ENCODE measurements at places on chromosomes 1 and 21.

DNA sequence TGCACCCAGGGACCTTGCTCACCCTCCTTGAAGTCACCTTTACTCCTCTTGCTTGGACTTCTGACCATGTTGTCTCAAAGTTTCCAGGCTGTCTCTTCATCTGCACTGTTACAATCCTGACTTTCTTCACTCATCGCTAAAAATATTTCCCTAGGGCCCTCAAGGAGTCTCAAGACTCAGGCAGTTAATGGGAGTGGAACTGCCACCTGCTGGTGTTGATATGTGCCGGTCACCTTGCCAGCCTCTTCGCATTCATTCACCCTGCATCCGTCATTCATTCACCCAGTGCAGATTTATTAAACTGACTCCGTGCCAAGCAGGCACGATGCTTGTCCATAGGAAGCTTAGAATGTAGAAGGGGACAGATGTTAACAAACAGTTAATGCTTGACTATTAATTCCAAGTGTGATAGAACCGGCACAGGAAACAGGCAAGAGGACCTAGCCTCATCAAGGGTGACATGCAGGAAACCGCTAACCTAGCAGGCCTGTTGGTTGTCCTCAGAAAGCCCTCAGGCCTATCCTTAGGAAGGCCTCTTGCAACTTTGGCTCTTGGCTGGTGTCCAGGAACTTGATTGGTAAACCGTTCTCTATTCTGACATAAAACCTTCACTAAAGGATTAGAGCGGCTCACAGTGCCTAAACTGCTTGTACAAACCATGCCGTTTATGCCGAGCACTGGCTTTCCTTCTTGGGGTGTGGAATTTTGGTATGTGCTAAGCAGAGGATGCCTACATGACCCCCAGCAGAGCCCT is 342.2 kb downstream of the CAMTA1 start:
- DNase-seq = no peak

DNA sequence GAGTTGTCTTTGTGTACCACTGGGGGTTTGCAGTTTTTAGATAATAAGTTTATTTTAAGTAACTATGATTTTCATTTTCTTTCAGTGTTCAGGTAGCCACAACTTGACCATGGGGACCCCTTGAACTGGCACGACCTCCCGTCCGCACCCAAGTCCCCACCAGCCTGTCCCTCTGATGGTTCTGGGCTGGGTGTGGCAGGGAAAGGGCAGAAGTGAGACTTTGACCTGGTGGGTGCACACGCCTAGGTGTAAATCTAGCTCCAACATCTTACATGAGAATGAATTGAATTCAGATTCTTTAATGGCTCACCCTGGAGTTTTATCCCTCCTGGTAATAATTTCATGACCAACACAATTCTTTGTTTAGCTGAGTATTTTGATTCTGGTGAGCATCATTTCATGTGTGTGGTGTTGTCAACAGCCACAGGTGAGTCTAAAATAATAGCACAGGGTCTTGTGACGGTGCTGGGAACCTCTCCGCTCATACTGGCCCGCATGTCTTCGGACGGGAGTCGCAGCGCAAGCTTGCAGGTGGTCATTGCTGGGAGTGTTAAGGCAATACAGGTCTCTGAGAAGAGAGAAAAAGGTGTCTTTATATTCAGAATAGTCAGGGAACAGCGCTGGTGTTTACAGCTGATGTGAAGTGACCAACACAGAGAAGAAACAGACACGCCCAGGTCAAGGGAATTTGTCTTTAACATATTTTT is 50.8 kb upstream of the POFUT2 start:
- no peak for DNase-seq

- DNase-seq = no peak
Observed at GRCh38 chr1:188188317-188188716, 1359.6 kb downstream of the PLA2G4A start.

DNA sequence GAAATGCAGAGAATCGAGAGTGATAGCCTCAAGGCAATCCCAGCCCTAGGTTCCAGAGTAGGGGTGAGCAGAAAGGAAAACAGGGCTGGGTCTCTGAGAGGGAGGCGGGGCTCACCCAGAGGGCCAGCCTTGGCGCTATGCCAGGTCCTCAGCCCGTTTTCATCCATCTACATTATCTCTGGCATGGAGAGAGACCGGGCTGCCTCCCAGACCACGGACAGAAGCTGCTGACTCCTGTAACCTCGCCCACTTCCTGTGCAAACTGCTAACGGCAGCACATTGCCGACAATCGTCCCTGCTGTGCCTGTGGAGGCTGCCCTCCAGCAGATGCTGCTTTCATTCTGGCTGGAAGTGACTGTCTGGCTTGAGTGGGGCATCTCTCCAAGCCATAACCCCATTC is 569.1 kb downstream of the NPHP4 start:
- no peak for DNase-seq

DNA sequence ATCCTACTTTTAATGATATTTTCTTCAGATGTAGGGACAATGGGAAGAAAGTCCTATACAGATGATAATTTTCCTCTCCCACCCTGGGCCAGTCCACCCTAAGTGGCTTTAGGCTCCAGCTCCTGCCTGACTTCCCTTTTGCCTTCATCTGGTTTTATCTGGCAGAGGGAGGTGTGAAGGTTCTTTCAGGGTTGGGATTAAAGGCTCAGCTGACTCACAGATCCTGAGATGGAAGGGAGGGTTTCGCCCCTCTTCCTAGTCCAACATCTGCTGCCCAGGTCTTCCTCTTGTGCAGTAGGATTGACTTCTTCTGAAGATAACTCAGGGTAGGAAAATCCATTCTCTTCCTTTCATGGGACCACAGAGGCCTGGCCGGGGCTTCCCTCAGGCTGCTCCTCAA is 362.4 kb upstream of the KAZN start:
- DNase-seq = no peak

DNA sequence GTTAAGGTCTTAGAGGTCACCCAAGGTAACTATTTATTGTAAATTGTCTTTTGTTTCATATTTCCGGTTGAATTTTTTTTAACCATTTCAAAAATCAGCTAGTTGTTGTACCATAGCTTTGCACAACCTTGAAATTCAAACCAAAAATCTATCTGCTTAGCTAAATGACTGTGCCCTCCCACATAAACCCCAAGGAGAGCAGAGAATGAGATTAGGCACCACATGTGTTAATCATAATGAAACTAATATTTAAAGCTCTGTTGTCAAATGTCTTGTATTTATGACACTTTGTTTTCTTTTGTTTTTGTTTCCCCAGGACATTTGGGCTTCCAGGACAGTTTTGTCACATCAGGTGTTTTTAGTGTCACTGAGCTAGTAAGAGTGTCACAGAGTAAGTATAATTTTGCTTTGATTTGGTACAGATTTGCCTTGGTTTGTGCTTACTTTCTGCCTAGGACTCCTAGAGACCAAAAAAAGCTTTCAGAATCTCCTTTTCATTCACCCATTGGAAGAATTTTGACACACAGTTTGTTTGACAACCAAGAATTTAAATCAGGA is 249.9 kb downstream of the NFIA start:
- DNase-seq = no peak

DNA sequence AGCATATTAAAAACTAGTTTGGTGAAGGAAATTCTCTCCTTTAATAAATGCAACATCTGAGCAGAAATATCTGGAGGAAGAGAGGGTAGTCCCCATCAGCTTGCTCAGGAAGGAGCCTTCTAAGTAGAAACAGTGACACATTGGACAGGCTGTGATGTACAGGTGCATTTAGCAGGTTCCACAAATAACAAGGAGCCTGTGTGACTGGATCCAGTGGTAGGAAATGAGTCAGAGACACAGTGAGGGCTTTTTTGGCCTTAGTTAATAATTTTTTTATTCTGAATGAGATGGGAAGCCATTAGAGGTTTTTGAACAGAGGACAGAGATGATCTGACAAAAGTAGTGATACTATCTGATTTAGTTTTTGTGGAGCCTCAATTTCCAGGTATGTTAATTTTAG is 738.9 kb upstream of the PTBP2 start:
- no peak for DNase-seq

DNA sequence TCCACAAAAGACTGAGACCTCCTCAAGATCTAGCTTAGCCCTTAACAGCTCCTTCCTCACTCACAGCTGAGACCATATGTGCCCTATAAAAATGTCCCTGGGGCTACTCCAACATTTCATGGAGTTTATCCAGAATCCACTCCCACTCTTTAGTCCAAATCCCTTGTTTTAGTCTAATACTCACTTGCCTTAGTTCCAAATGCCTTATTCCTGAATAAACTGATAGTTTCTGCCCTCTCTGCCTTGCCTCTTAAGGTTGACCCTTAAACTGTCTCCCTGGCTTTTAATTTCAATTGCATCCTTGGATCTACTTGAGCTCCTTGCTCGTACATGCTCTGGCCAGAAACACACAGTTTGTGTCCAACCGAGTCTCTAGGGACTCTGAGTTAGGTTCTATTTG is 47.3 kb upstream of the LYPLAL1 start:
- DNase-seq = no peak

DNA sequence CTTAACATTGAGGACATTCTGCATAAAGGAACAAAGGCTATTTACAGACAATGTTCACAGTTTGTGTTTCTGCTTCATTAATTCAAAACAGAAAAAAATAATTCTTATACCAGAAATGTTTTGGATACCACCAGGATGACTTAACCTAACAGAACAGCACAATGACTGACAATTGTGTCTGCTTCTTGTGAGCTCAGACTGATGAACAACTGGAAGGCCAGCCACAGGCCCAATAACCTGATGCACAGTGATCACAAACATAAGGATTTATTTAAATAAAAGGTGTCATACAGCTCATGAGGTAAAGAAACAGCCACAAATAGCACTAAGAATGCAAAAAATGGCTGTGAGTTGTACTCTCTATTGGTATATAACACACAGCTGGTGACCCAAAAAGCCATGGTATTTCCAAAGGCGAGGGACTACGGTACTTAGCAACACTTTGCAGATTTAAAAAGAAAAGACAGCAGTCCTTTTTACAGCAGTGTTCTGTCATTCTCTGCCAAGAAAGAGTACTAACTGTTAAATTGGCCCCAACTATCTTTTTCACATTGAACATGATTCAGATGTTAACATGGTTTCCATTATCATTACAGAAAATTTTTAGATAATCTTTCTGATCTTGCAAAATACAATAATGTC is 32.1 kb upstream of the DDAH1 start:
- no peak for DNase-seq

DNA sequence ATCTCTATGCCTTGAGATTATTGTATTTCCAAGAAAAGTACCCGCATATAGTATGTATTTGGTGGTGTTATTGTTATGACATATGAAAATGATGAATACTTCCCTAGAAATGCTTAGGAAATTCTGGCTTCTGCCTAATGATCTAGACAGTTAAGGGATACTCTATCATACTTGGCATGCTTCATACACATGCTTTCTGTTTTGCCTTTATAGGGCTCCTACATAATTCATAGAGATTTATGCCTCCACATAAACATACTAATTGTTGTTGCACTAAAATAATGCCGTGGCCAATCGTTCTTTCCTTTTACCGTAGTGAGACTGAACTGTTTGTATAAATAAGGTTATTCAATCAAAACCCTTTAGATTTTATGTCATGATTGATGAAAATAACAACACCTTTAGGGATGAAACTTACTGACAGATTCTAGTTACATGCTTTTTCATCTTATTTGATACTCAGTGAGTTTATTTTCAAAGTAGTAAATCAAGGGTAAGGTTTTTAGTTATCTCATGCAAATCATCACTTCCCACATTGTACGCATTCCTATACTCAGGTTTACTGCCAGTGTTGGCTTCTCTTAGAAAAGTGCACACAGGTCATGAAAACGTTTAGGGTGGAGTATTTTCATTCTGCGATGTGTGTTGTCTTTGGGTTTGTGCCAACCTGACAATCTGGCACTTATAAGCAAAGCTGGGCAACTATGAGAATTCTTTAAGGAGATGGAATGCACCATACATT is 40.5 kb upstream of the SCYL3 start:
- no peak for DNase-seq

- DNase-seq = no peak
Observed at GRCh38 chr1:84020151-84020550, 21.2 kb upstream of the TTLL7 start.

GRCh38 chr1:12505231-12505630 is 112.8 kb downstream of the DHRS3 start:
- no peak for DNase-seq

GRCh38 chr1:18632783-18633421 is 2.3 kb downstream of the PAX7 start:
- DNase-seq = no peak

GRCh38 chr1:215114154-215114933 is 31.8 kb downstream of the KCNK2 start:
- DNase-seq = no peak

GRCh38 chr1:178241057-178241456 is 147.2 kb downstream of the RASAL2 start:
- no peak for DNase-seq

DNA sequence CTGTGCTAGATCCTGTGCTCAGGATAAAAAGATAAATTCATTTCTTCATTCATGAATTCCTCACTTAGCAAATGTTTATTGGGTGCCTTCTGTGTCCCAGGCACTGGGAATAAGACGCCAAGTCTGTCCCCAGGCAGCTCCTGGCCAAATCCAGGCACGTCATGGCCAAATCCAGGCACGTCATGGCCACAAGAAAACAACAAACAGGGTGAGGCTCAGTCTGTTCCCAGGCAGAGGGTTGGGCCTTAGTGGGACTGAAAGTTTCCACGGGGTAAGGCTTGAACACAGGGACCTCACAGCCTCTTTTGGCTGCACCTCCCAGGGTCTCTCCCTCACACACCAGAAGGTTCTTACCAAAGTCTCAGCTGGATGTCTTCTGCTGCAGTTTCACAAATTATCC is 95.7 kb downstream of the PAX7 start:
- DNase-seq = no peak

GRCh38 chr1:71417421-71417820 is 336.6 kb upstream of the ZRANB2 start:
- DNase-seq = no peak

- DNase-seq = no peak
Observed at GRCh38 chr1:199109160-199109559, 470.3 kb downstream of the PTPRC start.

GRCh38 chr1:186179231-186179630 is 195.8 kb downstream of the TPR start:
- no peak for DNase-seq

- DNase-seq = no peak
Observed at GRCh38 chr1:23020706-23021405, 1.6 kb downstream of the KDM1A start.

GRCh38 chr1:81179242-81179641 is 621.5 kb upstream of the ADGRL2 start:
- no peak for DNase-seq

- no peak for DNase-seq
Observed at GRCh38 chr1:9758559-9759121, 65.1 kb downstream of the CLSTN1 start.

- no peak for DNase-seq
Observed at GRCh38 chr1:200362421-200362820, 47.4 kb downstream of the ZNF281 start.

Data from NCI-H1436 treated with DMSO at 0.1 percent for 48 hours (cell line).